Coronary artery (tissue), 2 donors: ENCODE measurements at places on chromosomes 16 and 17.

- no peak for DNase-seq
These were observed 16.7 kb downstream of the NGFR start for GRCh38 chr17:49511810-49512209.

DNA sequence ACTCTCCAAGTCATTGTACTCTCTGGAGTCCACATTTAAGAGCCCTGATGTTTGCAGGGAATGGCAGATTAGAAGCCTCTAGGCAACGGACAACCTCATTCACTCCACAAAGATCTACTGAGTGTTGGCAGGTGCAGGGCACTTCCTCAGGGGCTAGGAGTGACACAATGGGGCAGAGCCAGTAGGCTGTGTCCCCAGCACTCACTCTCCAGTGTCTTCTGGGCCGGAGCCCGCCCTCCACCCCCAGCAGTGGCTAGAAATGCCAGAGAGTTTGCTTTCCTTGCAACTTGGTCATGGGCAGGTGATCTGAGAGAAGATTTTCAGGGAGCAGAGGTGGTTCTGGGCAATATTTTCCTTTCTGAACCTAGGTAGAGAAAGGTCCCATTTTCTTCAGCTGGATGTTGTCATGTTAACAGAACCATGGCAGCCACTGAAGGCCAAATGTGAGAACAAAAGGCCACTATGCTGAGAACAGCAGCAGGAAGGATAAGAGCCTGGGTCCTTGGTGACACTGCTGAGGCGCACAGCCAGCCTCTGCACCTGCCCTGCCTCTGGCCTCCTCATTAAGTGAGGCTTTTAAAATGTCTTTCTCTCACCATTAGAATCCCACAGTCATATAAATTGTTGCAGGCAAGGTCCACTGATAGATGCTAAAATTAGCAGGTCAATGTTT, 96.2 kb downstream of the USP31 start:
- DNase-seq, result no peak

DNA sequence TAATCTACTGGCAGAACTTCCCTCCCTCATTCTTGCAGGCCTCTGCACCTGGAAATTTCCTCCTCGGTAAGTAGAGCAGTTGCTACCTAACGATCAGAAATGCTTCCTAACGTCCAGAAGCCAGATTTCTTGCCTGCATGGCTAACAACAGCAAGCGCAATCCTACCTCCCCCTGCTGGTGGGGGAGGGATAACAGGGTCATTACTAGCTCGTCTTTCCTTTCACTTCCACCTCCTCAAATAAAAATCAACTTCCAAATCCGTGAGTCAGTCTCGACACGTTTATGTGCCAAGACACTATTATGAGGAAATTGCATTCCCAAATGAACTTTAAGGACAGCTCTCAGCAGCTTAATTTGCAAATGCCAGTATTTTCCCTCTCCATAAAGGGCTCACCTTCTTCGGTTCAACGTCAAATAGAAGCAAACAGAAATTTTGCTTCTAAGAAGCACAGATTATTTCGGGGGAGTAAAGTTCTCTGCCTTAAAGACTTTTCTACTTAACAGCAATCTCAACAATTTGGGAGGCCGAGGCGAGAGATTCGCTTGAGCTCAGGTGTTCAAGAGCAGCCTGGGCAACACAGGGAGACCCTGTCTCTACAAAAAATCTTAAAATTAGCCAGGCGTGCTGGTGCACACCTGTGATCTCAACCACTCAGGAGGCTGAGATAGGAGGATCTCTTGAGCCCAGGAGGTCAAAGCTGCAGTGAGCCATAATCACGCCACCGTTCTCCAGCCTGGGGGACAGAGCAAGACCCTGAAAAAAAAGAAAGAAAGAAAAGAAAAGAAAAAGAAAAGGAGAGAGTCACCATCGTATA, 188.6 kb upstream of the PSMD7 start:
- no peak for DNase-seq

DNA sequence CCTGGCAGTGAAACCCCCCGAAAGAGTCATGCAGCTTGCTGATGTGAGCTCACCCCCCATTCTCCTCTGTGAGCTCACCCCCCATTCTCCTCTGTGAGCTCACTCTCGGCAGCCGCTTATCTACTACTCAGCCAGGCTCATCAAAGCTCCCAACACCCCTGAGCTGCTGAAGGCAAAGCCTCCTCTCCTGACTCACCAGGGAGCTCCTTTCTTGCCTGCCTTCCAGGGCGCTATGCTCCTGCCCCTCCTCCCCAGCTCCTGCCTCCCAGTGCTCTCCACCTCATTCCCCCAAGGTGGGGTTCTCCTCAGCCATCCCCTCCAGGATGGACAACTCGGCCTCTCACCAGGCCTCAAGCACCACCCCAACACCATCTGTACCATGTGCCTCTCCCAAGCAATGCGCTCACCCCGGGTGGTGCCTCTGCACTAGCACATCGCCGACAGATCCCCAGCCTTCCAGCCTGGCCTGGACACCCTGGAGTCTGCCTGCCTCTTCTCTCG, 27.7 kb upstream of the FAAP100 start:
- DNase-seq, result no peak

DNA sequence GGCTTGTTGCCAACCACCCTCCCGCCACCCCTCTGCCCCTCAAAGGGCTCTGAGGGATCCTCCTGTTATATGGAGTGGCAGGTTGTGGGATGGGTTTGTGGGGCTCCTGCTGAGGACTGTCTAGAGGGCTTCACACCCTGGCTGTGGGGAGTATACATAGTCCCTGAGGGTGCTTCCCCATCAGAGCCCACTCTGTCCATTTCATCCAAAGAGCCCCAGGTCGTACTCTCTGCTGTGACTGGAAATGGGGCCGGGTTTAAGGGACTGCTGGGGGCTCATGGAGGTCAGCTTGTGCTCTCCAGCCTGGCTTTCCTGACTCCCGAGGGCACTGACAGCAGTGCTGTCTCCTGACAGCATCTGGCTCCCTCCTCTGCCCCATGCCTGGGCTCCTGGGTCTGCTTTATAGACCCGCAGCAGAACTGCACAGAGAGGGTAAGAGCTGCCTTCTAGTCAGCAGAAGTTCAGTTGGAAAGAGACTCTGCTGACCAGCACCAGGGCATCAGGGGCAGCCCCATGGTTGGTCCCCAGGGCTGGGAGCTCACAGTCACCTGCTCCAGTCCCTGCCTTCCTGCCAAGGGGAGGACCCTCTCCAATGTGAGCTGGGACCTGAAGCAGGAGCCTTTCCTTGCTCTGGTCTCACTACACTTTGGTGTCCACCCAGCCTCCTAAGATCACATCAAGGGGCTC, 17.8 kb upstream of the TNS4 start:
- DNase-seq, result peak; percentile 60

GRCh38 chr17:40348562-40349476, 15.7 kb downstream of the GJD3 start:
- DNase-seq, result no peak

- DNase-seq, result peak; percentile 71
These were observed 27.5 kb upstream of the PIK3R6 start for GRCh38 chr17:8894673-8895578.

DNA sequence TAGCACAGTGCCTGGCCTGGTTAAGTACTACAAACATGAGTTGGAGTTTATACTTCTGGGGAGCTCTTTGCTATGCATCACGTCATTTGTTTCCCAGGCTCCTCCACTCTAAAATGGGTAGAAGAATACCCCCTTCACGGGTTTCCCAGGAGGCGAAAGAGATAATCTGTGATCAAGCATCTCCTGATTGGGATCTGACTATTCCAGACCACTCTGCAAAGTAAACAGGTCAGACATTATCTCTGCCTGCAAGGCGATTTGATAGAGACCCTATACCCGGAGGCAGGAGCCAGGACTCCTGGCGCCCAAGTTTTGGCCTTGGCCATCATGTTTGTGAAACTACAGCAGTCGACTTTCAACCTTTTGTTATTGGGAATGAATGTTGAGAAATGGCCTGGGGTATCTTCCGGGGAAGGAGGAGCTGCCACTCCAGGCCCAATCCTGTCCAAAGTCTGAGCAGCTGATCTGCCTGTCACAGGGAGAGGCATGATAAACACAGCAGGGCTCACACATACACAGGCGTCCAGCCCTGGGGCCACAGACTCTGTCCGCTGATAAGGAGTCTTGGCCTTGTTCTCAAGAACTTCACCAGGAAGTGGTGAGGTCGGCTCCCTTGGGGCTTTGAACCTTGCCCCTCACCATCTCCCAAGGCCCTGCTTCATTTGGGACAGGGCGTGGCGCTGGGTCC, 199.9 kb downstream of the MAF start:
- peak; percentile 62 for DNase-seq

GRCh38 chr17:66928949-66929348, 35.6 kb upstream of the CACNG4 start:
- no peak for DNase-seq

DNA sequence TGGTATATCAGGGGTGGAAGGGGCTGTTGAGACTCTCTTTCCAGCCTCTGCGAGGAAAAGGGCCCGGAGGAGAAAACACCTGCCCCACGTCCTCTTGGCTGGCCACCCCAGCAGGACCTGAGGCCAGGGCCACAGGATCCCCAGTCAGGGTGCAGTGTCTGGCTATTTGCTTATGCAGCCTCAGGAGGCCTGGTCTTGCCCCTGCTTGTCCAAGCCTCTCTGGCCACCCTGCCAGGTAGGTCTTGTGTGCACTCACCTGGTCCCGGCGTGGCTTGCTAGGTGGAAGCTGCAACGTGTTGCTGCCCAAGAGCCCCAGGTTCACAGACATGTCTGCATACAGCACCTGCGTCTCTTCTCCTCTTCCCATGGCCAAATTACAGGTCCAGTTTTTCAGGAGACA, 549 bp downstream of the TMEM238L start:
- DNase-seq, result no peak

GRCh38 chr16:17171250-17172143, 299.3 kb downstream of the XYLT1 start:
- DNase-seq, result no peak

GRCh38 chr16:31572821-31573220, 45.1 kb downstream of the AHSP start:
- no peak for DNase-seq

DNA sequence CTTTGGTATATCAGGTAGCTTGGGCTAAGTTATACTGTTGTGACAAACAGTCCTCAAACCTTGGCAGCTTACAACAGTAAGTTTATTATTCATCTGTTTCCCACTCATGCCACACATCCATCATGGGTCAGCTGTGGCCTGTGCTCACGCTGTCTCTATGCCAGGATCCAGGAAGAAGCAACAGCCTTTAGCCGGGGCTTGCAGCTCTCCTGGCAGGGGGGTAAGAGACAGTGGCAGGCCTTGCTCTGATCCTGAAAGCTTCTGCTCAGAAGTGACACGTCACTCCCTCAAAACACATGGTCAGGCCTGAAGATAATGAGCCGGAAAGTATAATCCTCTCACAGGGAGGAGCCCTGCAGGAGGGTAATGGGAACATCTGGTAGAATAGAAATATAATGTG, 377.6 kb downstream of the CPPED1 start:
- no peak for DNase-seq

GRCh38 chr16:33877-34647, 19.3 kb downstream of the POLR3K start:
- no peak for DNase-seq

- DNase-seq, result no peak
These were observed 877 bp upstream of the KREMEN2 start for GRCh38 chr16:2963074-2963722.
